ENCODE measurements at places on chromosomes 6 and 20.

- DNase-seq, result no peak
Observed at GRCh38 chr6:22313796-22314195, 17.0 kb upstream of the PRL start.

- no peak for DNase-seq
Observed at GRCh38 chr6:100491952-100492670, 27.4 kb upstream of the SIM1 start.

DNA sequence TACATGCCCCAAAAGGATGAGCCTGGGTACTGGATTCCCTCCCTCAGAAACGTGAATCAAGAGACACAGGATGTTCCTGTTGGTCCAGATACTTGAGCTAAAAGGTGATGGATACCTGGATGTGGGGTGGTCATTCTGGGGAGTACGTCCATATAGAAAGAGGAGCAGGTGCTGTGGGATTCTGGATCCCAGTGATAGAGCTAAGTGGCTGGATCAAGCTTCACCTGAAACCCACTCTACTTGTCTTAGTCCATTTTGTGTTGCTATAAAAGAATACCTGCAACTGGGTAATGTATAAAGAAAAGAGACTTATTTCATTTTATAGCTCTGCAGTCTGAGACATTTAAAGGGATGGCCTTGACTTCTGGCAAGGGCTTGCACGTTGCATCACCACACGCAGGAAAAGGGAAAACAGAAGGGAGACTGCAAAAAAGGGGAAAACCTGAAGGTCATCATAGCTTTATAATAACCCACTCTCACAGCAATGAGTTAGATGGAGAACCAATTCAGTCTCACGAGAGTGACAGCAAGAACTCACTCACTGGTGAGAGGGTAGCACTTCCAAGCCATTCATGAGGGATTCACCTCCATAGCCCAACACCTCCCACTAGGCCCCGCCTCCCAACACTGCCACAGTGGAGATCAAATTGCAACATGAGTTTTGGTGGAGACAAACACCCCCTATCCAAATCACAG is 31.2 kb downstream of the RIPOR3 start:
- no peak for DNase-seq

DNA sequence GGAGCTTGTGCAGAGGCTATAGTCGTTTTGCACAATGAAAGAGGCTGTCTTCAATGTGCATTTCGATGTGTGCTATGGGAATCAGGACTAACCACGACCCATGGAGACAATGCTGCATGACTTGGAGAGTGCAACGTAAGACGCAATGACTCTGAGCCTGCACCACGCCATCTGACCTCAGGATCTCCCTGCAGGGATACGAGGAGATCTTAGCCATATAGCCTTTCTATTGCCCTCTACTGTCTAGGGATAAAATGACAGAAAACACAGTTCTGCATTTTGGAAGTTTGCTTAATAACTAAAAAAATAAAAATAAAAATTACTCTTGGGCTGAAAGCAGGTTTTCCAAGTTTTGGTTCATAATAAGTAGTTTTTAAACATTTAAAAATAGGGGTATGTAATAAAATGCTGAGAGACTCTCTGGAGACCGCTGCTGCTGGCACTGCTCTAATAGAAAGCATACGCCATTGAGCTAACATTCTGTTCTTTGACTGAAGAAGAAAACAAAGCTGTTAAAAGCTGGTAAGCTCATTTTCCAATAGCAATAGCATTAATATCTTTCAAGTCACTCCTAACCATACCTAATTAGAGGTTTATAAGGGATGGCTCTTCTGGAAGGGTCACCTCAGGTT is 87.2 kb downstream of the PDE7B start:
- DNase-seq, result peak; percentile 13

DNA sequence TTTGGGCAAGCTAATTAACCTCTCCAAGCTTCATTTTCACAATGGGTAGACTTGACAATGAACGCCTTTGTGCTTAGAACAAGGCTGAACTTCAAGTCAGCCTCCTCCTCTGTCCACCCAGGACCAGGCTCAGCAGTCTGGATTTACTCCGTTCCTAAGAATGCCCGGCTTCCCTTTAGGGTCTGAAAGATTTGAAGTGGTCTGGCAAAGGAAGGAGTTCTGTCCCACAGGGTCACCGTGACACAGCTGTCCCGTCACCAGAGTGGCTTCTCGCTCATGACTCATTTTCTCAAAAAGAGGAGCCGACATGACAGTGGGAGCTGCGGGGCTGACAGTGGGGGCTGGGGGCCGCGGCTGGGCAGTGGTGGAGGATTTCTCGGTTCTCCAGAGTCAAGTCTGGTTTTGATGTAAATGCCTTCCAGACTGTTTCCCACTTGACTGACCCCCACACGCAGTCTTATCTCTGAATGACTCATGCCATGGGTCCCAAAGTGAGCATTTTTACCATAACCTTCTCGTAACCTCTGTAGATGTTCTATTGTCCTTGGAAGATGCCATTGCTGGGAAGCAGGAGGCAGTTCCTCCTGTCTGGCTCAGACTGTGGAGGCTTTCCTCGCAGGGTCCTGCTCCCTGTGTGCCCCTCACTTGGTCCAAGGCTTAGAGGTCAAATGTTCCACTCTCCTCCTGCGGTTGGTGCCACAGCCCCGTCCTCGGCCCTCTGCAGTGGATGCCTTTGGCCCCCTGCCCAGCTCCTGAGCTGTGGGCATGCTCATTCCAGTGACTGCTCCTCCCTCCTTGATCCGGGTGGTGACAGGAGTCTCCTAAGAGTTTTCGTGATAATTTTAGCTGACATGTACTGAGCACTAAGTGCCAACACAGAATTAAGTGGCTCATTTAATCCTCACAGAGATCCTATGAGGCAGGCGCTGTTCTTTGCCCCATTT is 253.1 kb downstream of the FNDC1 start:
- DNase-seq, result no peak

GRCh38 chr6:42735976-42736375 is 9.9 kb downstream of the TBCC start:
- no peak for DNase-seq

All from suppressor macrophage (primary cell).